ENCODE measurements at places on chromosomes 1 and 21.

DNA sequence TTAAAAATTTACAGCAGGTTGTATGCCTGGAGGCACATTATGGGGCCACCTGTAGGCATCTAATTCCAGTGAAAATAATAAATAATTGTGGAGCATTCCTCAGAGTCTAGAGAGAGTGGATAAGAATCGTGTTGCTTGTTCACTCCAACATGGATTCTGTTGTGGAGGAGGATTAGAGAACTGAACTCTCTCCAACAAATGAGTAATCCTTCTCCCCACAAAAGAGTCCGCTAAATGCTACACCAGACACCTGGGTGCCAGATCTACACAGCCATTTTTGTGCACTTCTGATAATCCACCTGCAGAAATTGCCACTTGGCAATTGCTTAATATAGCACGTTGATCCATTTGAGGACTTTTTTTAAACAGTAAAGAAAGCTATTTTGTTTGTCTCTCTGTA, 113.7 kb upstream of the DPYD start:
- DNase-seq, result no peak

GRCh38 chr1:101497881-101498559, 261.2 kb downstream of the S1PR1 start:
- DNase-seq, result no peak

DNA sequence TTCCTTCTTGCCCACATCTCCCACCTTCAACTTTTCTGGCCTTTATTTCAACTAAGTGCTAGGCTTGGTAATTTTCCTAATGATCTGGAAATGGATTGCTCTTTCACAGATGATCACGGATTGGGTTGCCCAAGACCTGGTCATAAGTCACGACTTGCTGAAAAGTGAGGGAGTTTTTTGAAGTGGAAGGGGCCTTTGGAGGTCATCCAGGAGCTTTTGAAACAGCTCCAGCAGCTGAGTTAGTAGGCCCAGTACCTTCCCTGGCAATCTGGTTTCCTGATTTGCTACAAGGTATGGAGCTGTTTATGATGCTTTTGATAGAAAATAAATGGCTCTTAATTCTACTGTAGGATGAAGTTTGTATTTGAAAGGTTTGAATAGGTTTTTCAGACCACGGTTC, 20.4 kb downstream of the GREM2 start:
- no peak for DNase-seq

GRCh38 chr1:1431845-1432273, 3.6 kb upstream of the VWA1 start:
- DNase-seq, result no peak
